Caudate nucleus (tissue), 63 donors: ENCODE measurements at places on chromosomes 7 and 10.

GRCh38 chr10:35909121-35909720, 267.1 kb upstream of the FZD8 start:
- DNase-seq, result no peak

GRCh38 chr10:1316121-1316808, 260.1 kb downstream of the WDR37 start:
- DNase-seq, result no peak

DNA sequence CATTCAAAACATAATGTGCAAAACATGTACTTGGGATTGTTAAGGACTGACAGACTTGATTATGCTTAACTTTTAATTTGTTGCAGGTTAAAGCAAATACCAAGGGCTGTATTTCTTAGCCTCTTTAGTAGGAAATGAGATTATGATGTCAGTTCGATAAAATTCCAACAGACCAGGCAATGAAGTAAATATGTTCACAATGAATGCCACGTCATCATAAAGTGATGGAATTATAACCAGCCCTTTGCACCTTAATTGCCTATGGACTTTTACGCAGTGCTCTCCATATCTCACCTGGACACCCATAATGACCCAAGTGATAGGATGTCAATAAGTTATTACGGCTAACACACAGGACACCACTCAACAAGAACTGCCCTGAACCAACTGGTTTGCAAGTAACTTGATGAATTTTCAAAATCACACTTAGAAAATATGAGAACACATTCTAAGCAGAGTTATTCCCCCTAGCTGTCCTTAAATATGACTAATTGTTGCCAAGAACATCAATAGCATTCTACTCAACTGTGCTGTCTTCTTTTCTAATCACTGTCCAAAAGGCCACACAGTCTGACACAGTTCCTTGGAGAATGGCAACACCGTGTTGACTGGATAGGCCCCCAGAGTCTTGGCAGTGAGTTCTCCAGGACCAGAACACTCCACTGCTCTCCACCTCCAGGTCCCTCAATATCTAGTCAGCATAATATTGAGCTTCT, 115.0 kb downstream of the CHCHD3 start:
- DNase-seq, result no peak

DNA sequence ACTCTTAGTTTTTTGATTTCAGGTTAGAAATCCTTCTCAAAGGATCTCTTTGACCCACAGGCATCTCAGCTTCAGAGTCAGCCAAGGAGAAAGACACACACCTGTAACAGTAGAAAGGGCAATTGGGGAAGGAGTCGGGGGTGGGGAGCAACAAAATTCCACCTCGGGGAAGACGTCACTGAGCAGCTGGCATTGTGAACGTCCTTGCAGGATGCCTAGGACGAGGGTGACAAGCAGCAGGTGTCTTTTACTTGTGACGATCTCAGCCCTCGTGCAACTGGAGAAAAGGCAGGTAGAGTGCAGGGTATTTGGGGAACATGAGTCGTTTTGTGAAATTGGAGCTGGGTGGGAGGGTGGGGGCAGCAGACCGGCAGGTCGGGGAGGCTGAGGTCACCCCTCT, 627.0 kb downstream of the ACTR3B start:
- DNase-seq, result no peak

- DNase-seq, result no peak
These were observed 39.1 kb upstream of the EBF3 start for GRCh38 chr10:130003166-130003565.

- no peak for DNase-seq
These were observed 1.3 kb downstream of the STK17A start for GRCh38 chr7:43584195-43584586.

DNA sequence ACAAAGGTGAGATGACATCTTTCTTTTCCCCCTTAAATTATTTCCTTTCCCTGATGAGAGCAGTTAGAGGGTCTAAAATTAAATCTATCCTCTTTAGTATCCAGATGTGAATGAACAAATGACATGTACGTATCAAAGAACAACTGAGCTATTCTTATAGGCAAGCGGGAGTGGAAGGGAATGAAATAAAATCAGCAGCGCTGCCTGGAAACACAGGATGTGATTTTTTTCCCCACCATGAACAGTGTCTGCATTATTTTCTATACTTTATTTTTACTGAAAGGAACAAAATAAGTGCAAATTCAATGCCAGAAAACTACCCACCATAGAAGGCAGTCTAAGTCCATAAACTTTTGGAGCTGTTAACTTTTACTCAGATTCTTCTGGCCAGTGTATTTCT, 40.6 kb downstream of the SLC26A4 start:
- DNase-seq, result no peak

GRCh38 chr7:138328215-138328614, 131.8 kb upstream of the TRIM24 start:
- no peak for DNase-seq

- DNase-seq, result no peak
These were observed 381.2 kb upstream of the MGMT start for GRCh38 chr10:129085811-129086210.
